ENCODE measurements at places on chromosomes 11 and 22.

DNA sequence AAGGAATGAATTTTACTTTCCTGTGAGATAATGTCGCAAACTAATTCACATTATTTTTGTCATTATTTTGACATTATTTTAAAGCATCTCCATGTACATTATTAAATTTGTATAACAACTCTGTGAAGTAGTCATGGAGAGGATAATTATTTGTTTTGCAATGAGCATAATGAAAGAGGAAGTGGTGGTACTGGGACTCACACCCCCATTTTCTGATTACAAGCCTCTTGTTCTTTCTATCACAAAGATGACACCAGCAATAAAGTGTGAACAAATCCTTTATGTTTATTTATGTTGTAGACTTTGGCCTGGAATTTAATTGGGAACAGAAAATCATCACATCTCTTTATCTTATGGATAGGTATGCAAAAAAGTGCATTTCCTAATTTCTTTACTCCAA lies 522.6 kb downstream of the TMEM135 start:
- H3K4me1 ChIP-seq: no peaks in the 10 kb centered on the region
- DNase-seq: no peak
- H3K36me3 ChIP-seq: no peaks in the 10 kb centered on the region
- no peaks in the 10 kb centered on the region for H3K27me3 ChIP-seq

GRCh38 chr11:72580642-72580950 lies 93.6 kb downstream of the PDE2A start:
- H3K27me3 ChIP-seq: no peaks in the 10 kb centered on the region
- H3K27ac ChIP-seq: no peak overlapping the region
- H3K36me3 ChIP-seq: no peaks in the 10 kb centered on the region
- H3K4me3 ChIP-seq: no peak overlapping the region

GRCh38 chr11:6733326-6734275 lies 38.2 kb downstream of the OR2AG2 start:
- H3K27ac ChIP-seq: no peak overlapping the region
- H3K4me3 ChIP-seq: no peak overlapping the region
- H3K36me3 ChIP-seq: no peaks in the 10 kb centered on the region
- no peaks in the 10 kb centered on the region for H3K27me3 ChIP-seq
- no peaks in the 10 kb centered on the region for H3K4me1 ChIP-seq

DNA sequence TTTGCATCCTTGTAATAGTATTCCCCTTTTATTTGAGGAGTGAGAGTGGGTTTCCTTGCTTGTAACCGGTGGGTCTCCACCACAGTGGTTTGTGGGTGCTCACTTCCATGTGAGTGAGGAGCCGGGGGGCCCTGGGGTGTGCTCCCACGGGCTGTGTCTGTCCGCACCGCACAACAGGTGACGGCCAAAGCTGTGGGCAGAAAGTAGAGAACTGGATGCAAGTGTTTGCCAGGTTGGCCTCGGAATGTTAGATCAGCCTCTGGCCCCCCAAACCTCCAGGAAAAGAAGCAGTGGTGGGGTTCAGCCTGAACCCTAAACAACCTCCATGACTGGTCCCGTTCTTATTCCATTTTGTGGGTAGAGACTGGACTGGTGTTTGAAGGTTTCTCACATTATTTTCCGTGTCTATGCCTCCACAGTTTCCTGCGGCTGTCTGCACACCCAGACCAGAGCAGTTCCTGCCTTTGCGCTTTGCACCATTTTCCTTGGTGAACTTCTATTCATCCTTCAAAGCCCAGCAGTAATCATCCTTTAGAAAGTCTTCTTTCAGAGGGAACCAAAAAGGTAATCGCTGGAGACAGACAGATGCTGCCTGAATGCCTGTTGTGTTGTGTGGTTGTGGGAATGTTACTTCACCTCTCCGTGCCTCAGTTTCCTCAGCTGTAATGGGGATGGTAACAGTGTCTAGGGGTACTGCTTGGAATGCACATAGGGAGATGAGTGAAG lies 77.2 kb downstream of the MYEOV start:
- H3K27me3 ChIP-seq: no peaks in the 10 kb centered on the region
- no peak for DNase-seq
- no peak overlapping the region for H3K27ac ChIP-seq
- no peaks in the 10 kb centered on the region for H3K4me1 ChIP-seq
- H3K36me3 ChIP-seq: no peaks in the 10 kb centered on the region

DNA sequence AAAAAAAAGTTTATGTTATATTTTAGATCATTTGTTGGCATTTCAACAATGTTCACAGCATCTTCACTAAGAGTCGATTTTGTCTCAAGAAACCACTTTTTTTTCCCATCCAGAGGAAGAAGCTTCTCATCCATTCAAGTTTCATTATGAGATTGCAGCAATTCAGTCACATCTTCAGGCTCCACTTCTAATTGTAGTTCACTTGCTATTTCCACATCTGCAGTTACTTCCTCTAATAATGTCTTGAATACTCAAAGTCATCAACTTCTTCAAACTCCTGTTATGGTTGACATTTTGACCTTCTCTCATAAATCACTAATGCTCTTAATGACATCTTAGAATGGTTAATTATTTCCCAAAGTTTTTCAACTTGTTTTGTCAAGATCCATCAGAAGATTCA lies 61.3 kb upstream of the CHORDC1 start:
- H3K27me3 ChIP-seq: no peaks in the 10 kb centered on the region
- no peaks in the 10 kb centered on the region for H3K4me1 ChIP-seq
- no peak overlapping the region for H3K27ac ChIP-seq
- DNase-seq: no peak
- H3K4me3 ChIP-seq: no peak overlapping the region

DNA sequence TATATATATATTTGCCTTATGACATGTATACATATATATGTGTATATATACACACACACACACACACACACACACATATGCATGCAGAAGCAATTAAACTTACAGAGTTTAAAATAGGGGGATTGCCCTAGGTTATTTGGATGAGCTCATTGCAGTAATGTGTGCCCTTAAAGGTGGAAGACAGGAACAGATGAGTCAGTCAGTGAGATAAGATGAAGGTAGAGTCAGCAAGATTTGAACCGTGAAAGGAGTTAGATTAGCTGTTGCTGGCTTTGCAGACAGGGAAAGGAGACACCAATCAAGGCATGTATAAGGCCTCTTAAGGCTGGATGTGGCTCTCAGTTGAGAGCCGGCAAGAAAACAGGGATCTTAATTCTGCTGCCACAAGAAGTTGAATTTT lies 902.4 kb upstream of the RAG2 start:
- no peaks in the 10 kb centered on the region for H3K27me3 ChIP-seq
- H3K4me3 ChIP-seq: no peak overlapping the region
- no peaks in the 10 kb centered on the region for H3K36me3 ChIP-seq
- no peaks in the 10 kb centered on the region for H3K4me1 ChIP-seq

GRCh38 chr11:26134481-26135355 lies 197.2 kb upstream of the ANO3 start:
- no peak for DNase-seq
- no peaks in the 10 kb centered on the region for H3K36me3 ChIP-seq

- H3K4me1 ChIP-seq: no peaks in the 10 kb centered on the region
- H3K27me3 ChIP-seq: no peaks in the 10 kb centered on the region
Observed at GRCh38 chr11:26285608-26286007, 46.3 kb upstream of the ANO3 start.

GRCh38 chr11:66882561-66883015 lies 25.7 kb downstream of the LRFN4 start:
- DNase-seq: no peak
- no peaks in the 10 kb centered on the region for H3K36me3 ChIP-seq
- H3K4me1 ChIP-seq: no peaks in the 10 kb centered on the region
- no peaks in the 10 kb centered on the region for H3K27me3 ChIP-seq
- no peak overlapping the region for H3K4me3 ChIP-seq
- no peak overlapping the region for H3K27ac ChIP-seq

DNA sequence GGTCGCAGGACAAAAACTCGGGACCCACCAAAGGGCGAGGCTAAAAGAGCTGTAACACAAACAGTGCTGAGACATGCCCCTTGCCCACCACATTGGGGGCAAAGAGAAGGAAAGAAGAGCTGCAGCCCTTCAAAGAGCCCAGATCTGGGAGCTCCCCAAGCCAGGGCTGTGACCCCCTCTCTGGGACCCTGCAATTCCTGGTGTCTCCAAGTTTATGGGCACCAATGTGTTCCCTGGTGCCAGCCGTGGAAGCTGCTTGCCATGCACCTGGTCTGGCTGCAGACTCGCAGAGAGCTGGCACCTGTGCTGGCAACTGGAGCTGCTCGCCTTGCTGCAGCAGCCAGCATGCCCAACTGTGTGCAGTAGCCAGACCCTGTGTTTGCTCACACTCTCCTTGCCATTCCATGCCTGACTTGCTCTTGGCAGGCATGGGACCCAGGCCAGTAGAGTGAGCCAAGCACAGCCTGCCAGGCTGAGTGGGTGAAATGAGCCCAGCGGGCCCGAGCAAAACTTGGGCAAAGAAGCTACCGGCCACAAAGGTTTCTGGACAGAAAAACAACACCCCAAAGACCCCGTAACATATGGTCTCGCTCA lies 16.0 kb downstream of the RRP8 start:
- H3K4me1 ChIP-seq: no peaks in the 10 kb centered on the region
- no peak overlapping the region for H3K27ac ChIP-seq
- no peaks in the 10 kb centered on the region for H3K36me3 ChIP-seq
- DNase-seq: no peak
- H3K27me3 ChIP-seq: no peaks in the 10 kb centered on the region

DNA sequence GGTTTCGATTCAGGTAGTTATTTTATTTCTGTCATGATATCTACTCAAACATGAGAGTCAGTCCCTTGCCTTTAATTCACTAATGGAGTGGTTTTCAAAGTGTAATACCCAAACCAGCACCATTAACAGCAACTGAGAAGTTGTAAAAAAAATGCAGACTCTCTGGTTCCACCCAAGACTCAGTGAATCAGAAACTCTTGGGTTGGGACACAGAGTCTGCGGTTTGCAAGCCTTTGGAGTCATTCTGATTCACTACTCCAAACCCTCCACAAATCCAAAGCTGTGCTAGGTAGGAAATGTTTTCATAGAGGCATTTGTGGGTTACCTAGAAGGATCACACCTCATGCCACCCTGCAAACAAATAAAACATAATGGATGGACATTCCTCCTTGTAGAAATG lies 340.1 kb downstream of the NTM start:
- H3K4me3 ChIP-seq: no peak overlapping the region
- DNase-seq: no peak
- no peak overlapping the region for H3K27ac ChIP-seq

- no peak overlapping the region for H3K4me3 ChIP-seq
- H3K27ac ChIP-seq: no peak overlapping the region
- H3K36me3 ChIP-seq: no peaks in the 10 kb centered on the region
- no peaks in the 10 kb centered on the region for H3K4me1 ChIP-seq
Observed at GRCh38 chr11:7165911-7166310, 77.1 kb downstream of the RBMXL2 start.

- no peak for DNase-seq
- no peaks in the 10 kb centered on the region for H3K27me3 ChIP-seq
- H3K27ac ChIP-seq: no peak overlapping the region
- no peaks in the 10 kb centered on the region for H3K4me1 ChIP-seq
- H3K36me3 ChIP-seq: no peaks in the 10 kb centered on the region
Observed at GRCh38 chr11:99584830-99585229, 564.1 kb downstream of the CNTN5 start.

DNA sequence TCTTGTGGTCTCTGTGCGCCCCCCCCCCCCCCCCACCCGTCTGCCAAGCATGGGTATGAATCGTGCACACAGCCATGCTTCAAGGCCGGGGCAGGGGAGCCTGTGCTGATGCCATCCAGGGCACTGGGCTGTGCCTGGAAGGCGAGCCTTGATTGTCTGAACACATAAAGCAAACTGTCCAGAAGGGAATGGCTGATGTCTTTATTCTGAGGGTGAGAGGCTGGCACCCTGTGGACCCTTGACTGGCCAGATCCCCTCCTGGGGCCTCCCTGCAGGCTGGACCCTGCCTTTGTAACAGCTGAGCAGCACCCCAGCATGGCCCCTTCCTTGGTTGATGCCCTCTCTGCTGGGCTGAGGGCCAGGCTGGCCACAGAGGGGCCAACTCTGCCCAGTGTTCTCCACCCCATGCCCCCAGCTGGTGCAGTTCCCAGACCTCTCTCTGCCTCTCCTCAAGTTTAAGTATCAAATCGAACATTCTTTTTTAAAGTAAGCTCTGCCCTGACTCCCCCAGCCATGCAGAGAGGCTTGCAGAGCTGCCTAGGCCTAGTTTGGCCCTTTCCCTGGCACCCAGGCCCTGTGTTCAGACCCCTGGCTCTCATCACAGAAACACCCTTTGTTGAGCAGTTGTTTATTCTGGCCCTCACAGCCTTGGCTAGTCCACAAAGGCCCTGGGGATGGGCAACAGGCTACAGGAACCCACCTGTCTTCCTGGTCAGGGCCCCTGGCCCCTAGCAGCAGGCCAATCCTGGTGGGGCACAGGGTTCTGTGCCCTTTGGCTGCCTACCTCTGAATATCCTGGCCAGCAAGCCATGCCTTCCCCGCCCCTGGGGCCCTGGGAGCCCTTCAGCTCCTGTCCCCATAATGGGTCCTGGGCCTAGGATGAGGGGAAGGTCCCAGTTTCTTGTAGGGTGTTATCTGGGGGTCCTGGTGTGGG lies 3.9 kb upstream of the RANBP1 start:
- no peak overlapping the region for H3K4me3 ChIP-seq
- H3K27ac ChIP-seq: peak overlapping the region; percentile 62
- DNase-seq: no peak
- H3K27me3 ChIP-seq: no peaks in the 10 kb centered on the region

GRCh38 chr11:118152552-118153471 lies at the start of gene SCN4B:
Gene SCN4B, minus strand, starts transcription at chr11:118152823. Its CDS starts 150 bp downstream, at chr11:118152673.
- H3K36me3 ChIP-seq: no peaks in the 10 kb centered on the region
- H3K4me3 ChIP-seq: peak within 1 kb of the TSS; percentile 39
- H3K4me1 ChIP-seq: no peaks in the 10 kb centered on the region
- H3K27me3 ChIP-seq: peaks cover 31% of the 10 kb centered on the region

GRCh38 chr11:1445741-1446445 lies 40.7 kb downstream of the MOB2 start:
- H3K4me1 ChIP-seq: no peaks in the 10 kb centered on the region
- DNase-seq: no peak
- H3K4me3 ChIP-seq: no peak overlapping the region
- no peaks in the 10 kb centered on the region for H3K27me3 ChIP-seq

- H3K27ac ChIP-seq: peak overlapping the region; percentile 97
- peaks cover 51% of the 10 kb centered on the region for H3K36me3 ChIP-seq
- peak overlapping the region; percentile 73 for H3K4me3 ChIP-seq
- H3K27me3 ChIP-seq: no peaks in the 10 kb centered on the region
- peaks cover 3% of the 10 kb centered on the region for H3K4me1 ChIP-seq
- no peak for DNase-seq
Observed at GRCh38 chr11:2399488-2400068, 972 bp upstream of the TSSC4 start.

- no peaks in the 10 kb centered on the region for H3K36me3 ChIP-seq
- DNase-seq: no peak
- H3K4me1 ChIP-seq: no peaks in the 10 kb centered on the region
- no peaks in the 10 kb centered on the region for H3K27me3 ChIP-seq
Observed at GRCh38 chr11:35549787-35550186, 24.4 kb upstream of the PAMR1 start.

- H3K4me1 ChIP-seq: no peaks in the 10 kb centered on the region
- no peaks in the 10 kb centered on the region for H3K27me3 ChIP-seq
- no peak overlapping the region for H3K4me3 ChIP-seq
- H3K36me3 ChIP-seq: no peaks in the 10 kb centered on the region
Observed at GRCh38 chr11:114057147-114057546, 2.4 kb upstream of the ZBTB16 start.

- H3K27me3 ChIP-seq: no peaks in the 10 kb centered on the region
- no peak overlapping the region for H3K27ac ChIP-seq
- no peaks in the 10 kb centered on the region for H3K36me3 ChIP-seq
- DNase-seq: no peak
Observed at GRCh38 chr22:45984316-45984916, 7.5 kb upstream of the WNT7B start.

- H3K4me3 ChIP-seq: no peak overlapping the region
- no peak overlapping the region for H3K27ac ChIP-seq
- no peaks in the 10 kb centered on the region for H3K36me3 ChIP-seq
- DNase-seq: no peak
- no peaks in the 10 kb centered on the region for H3K27me3 ChIP-seq
- H3K4me1 ChIP-seq: no peaks in the 10 kb centered on the region
Observed at GRCh38 chr11:57368845-57369232, 12.1 kb downstream of the PRG3 start.

Measured in Peyer's patch (tissue), 4 donors.